Activated CD8-positive, alpha-beta memory T cell treated with anti-CD3 and anti-CD28 coated beads for 36 hours (primary cell): ENCODE measurements at places on chromosomes 7 and 10. TPM values are rescaled to one million over a fixed set of nuclear protein-coding genes. Genes with fewer than 3 reads are reported as not detected.

Gene LBX1
- not detected for total RNA-seq

Gene FANK1
- 0.25 TPM for total RNA-seq

Gene ZNF33A
- 17.6 TPM for total RNA-seq

Gene CYP17A1
- not detected for total RNA-seq

Gene CCDC136
- 9.9 TPM for total RNA-seq

Gene AKR1C8
- total RNA-seq = not detected

Gene CCDC7
- 6.8 TPM for total RNA-seq

Gene SLC18A3
- total RNA-seq = not detected

Gene ERLIN1
- total RNA-seq = 22.1 TPM

Gene MBL2
- not detected for total RNA-seq

Gene MAT1A
- total RNA-seq = not detected
